NCI-H1930 (cell line): ENCODE measurements at places on chromosomes 6 and 20.

DNA sequence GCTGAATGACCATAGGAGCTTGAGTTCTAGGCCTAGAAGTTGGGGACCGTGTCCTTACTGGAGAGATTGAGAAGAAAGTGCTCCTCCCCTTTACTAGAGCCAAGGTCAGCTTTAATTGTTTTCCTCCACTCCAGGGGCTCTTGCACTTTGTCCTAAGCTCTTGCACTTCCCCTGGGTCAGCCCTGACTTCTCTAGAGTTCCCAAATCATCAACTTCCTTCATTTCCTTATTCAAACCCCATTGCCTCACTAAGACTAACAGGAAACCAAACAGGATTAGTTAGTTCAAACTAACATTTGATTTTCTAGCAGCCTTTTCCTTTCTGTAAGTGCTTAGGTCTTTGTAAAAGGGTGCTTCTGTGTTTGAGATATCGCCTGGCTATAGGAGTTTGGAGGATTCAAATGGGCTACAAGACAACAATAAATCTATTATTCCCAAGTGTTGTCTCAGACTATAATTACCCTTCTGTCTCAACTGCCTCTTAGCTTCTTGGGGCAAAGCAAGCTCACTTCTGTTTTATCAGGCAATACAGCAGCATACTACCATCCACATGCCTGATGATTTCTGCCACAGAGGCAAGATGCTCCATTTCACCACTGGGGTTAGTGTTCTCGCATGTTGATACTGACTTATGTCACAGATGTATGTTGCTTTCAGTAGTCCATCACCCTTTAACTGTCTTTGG lies 12.8 kb upstream of the DTNBP1 start:
- no peak for DNase-seq

- no peak for DNase-seq
These were observed 2.2 kb upstream of the RAB44 start for GRCh38 chr6:36695414-36695813.

- no peak for DNase-seq
These were observed 1.2 kb downstream of the ENTPD6 start for GRCh38 chr20:25196786-25197120.

GRCh38 chr6:6331393-6331792 lies 10.9 kb upstream of the F13A1 start:
- DNase-seq, result no peak

GRCh38 chr20:24493661-24494459 lies 24.4 kb downstream of the SYNDIG1 start:
- no peak for DNase-seq
